ENCODE measurements at places on chromosomes 1 and 21. TPM values are rescaled to one million over a fixed set of nuclear protein-coding genes. Genes with fewer than 3 reads are reported as not detected.

DNA sequence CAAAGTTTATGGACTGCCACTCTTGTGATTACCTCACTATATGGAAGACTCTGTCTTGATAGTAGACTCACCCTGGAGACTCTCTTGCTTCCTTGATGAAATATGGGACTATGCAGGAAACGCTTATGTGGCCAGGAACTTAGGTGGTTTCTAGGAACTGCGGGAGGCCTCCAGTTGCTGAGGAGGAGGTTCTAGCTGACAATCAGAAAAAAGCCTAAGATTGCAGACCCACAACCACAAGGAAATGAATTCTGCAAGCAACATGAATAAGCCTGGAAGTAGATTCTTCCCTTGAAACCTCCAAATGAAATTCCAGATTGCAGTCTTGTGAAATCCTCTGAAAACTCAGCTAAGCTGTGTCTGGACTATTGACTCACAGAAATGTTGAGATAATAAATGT is 88.9 kb upstream of the COL11A1 start:
- no peak for DNase-seq

- DNase-seq: no peak
Observed at GRCh38 chr1:30569384-30569783, 154.0 kb downstream of the MATN1 start.

GRCh38 chr1:89706700-89707012 is 73.7 kb downstream of the LRRC8C start:
- no peak for DNase-seq

DNA sequence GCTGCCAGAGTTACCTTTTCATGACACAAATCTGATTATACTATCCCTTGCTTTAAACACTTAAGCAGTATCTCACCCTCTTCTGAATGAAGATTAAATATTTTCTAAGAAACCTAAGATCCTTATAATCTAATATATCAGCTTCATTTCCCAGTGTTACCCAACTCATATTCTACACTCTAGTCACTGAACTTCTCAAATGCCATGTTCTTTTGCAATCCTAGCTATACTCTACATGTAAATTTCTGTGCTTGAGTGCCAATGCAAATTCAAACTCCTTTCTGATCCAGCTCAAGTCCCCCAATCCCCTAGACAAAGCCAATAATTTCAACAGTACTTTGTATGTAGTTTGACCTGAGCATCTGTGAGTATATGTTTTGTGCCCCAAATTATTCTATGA is 293.9 kb downstream of the SDCCAG8 start:
- DNase-seq: no peak

DNA sequence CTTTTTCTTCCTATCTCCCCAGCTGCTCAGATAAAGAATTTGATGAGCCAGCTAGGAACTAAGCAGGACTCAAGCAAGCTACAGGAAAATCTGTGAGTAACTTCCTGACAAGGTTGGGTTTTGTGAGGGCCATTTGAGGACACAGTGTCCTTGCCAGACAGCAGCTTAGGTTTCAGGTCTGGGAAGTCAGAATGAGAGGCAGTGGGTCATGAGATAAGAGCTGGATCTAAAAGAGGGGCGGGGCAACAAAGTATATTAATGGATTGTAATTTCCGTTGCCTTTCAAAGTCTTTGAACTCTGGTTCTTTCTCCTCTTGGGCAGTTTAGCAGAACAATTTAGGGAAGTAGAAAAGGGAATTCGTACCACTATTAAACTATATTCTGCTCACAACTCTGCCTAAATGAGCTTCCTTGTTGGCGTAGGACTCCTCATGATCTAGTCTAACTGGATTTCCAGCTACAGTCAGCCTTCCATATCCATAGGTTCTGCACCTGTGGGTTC is 16.6 kb downstream of the STX12 start:
- DNase-seq: no peak

- DNase-seq: no peak
Observed at GRCh38 chr1:225689882-225690459, 37.0 kb upstream of the ENAH start.

GRCh38 chr1:118982266-118982665 is 5.9 kb downstream of the TBX15 start:
- DNase-seq: no peak

GRCh38 chr1:22153660-22154437 is 11.0 kb upstream of the WNT4 start:
- DNase-seq: no peak

DNA sequence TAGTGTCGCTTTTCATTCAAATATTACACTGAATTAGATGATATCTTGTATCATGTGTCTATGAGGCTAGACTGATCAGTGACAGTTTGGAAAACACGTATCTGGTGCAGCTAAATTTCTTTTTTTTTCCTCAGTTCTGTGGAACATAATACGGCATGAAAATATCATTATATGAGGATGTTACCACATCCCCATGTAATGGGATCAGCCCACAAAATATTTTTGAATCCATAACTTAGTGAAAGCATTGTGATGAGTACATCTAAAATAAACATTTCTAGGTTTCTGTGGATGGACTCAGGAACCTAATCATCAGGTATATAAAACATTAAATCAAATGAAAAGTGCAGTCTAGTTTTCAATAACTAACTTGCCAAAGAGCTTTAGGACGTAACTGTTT is 356.3 kb downstream of the USP25 start:
- DNase-seq: no peak

GRCh38 chr1:153262070-153262366 is 2.5 kb downstream of the LORICRIN start:
- no peak for DNase-seq

DNA sequence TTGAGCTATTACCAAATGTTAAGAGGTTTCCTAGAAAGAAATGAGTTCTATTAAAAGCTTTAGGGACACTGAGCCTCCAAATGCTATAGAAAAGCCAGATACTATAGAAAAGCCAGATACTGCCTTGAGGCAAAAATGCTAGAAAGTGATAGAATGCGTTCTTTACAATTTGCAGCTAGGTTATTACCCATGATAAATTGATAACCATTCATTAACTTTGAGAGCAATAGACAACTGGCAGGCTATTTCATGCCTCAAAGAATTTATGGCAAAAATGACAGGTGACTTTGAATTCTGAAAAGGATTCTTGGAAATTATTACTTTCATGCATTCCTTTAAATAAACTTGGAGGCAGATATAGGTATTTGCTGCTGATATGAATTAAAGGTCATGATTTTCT is 51.6 kb downstream of the SMYD3 start:
- no peak for DNase-seq

The OR10J4 gene
- not detected for polyA plus RNA-seq

- DNase-seq: no peak
Observed at GRCh38 chr21:38596264-38597042, 98.2 kb upstream of the ERG start.

- DNase-seq: no peak
Observed at GRCh38 chr1:230708631-230709580, 5.0 kb downstream of the AGT start.

GRCh38 chr1:11388617-11389016 is 90.3 kb upstream of the DISP3 start:
- DNase-seq: no peak

The SPATA46 gene
- polyA plus RNA-seq: not detected

The MYCL gene
- polyA plus RNA-seq: not detected

DNA sequence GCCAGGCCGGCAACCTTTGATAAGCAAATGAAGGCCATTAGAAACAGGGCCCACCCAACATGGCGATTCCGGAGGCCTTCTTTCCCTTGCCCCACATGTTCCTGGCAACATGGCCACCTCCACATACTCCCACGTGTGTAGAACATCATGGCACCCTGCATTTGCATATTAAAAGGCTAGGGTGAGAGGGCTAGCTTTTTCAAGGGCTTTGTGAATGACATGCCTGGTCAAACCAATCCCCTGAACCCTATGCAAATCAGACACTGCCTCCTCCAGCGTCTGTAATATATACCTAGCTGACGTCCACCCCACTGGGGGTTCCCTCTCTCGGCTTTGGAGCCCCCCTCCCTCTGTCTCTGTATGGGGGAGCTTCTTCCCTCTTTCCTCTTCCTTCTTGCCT is 1.6 kb downstream of the ADCY10 start:
- DNase-seq: no peak

DNA sequence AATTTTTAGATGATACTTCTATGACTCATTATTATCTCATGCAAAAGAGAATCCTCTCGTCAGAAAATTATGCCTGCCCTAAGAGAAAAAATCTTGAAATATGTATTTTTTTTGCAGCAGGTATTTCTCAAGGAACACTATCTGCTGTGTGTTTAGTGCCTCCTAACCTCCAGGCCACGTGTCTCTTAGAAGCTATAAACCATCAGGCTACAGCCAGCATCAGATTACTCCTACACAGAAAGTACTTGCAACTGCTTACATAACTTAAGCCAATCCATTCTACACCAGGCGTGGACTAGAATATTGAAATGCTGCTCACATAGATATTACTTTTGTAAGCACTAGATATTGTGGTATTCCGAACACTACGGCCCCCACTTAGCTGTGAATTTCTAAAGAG is 933.4 kb downstream of the PLA2G4A start:
- no peak for DNase-seq

DNA sequence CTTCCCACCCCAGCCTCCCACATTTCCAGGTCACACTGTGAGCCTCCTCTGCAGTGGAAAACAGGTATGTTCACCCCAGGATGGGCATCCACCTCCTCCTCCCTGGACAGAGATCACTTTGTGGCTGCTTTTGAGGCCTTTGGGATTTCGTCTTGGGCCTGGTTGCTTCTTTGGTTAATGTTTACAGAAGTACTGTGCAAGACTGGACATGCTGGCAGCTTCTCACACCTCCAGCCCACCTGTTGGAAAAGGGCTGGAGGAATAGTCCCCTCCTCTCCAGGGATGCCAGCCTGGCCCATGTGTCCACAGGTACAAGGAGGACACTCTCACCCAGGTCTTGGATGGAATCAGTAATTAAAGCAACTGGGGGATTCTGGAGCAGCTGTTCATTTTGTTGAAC is 56.1 kb downstream of the KAZN start:
- DNase-seq: no peak

DNA sequence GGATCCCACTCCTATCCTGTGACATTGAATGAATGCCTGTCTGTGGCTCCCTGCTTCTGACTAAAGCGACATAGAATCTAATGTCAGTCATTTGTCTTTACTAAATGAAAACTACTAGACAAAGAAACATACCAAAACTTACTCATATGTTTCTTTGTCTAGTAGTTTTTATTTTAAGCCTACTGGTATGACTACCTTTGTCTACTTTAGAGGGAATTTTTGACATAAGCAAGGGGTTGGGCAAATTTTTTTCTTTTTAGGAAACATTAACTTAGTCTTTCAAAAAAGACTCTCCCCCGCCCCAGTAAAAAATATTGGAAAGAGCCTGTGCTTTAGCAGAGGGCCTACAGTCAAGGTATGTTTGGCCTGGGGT is 4.9 kb downstream of the NEK7 start:
- DNase-seq: no peak

DNA sequence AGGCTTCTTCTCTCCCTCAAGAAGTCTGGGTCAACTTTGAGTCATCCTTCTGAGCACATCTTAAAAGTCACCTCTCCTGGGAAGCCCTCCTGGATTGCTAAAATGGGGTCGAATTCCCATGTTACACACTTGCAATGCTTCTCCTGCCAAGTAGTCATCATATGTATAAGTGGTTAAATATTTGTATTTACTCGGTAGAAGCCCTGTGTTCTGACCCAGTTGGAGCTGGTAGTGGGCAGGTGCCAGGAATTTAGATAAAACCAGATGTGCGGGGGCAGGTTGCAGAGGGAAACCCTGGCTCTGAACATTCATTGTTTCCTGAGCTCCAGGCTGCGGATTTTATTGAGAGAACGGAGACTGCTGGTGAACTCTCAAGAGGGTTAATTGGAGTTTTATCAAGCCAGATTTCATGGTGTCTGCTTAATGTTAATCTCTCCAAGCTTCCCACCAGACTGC is 52.8 kb upstream of the RPL11 start:
- DNase-seq: no peak

GRCh38 chr1:201267481-201268229 is 15.7 kb upstream of the PKP1 start:
- DNase-seq: no peak

DNA sequence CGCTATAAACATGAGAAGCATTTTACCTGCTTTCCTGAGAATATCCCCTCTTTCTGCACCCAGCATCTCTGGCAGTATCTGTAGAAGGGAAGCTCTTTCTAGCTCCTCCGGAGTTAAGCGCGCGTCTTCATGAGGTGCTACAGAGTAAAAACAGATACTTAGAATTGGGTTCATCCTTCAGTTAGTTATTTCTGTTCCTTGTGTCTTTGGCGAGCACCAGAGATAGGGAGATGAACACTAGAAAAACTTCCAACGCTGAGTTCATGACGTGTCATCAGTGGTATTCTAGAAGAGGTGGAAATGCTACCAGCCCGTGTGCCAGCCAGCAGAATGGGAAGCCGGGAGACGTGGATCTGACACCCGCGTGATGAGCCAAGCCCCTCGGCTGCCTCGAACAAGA is 2.1 kb downstream of the UTS2 start:
- no peak for DNase-seq

GRCh38 chr21:22120616-22121266 is 1122.5 kb downstream of the NCAM2 start:
- DNase-seq: no peak

DNA sequence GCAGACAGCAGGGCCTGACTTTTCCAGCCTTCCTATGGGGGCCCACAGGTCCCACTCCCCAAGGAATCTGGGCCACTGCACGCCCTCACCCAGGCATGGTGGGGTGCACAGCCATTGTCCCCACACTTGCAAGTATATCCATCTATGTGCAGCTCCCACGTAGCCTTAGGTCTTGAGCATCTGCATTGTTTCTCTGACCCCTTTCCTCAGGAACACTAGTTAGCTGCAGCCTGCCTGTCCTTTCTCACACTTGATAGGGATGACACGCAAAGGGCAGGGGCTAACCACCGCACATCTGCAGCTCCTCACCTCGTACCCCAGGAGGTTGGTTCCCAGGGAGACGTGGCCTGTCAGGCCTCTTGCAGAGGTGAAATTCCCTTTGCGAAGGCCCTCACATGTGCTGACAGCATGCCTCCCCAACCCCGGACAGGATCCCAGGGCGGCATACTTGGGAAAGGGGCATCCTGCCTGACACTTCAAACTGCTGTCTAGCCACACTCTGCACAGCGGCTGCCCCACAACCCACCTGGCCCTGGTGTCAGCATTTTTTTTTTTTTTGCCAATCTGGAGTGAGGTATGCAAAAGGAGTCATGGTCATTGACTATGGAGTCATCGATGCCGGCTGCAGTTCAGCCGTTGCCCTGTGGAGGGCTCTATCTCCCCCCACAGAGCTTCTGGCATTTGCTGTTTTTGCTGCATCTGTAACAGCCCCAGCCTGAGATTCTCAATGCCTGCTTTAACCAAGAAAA is 5.0 kb downstream of the JMJD4 start:
- DNase-seq: no peak

The TRIM67 gene
- not detected for polyA plus RNA-seq

The CCDC30 gene
- 1.8 TPM for polyA plus RNA-seq

The LYSMD1 gene
- polyA plus RNA-seq: 0.48 TPM

- DNase-seq: no peak
Observed at GRCh38 chr1:231557898-231558707, 29.6 kb downstream of the TSNAX start.

The PCSK9 gene
- polyA plus RNA-seq: not detected

The OPTC gene
- polyA plus RNA-seq: not detected

The GSTM5 gene
- polyA plus RNA-seq: not detected

- DNase-seq: no peak
Observed at GRCh38 chr21:28719723-28720122, 273.0 kb downstream of the LTN1 start.

- no peak for DNase-seq
Observed at GRCh38 chr1:207659545-207660153, 14.7 kb downstream of the CR1L start.

The KRTAP19-1 gene
- not detected for polyA plus RNA-seq

The KIF2C gene
- 0.52 TPM for polyA plus RNA-seq

GRCh38 chr1:204110894-204111633 is 38.1 kb downstream of the SOX13 start:
- DNase-seq: no peak

The PUM1 gene
- polyA plus RNA-seq: 123 TPM

GRCh38 chr1:30540611-30541192 is 182.7 kb downstream of the MATN1 start:
- no peak for DNase-seq
